ENCODE measurements at places on chromosomes 1 and 21. TPM values are rescaled to one million over a fixed set of nuclear protein-coding genes. Genes with fewer than 3 reads are reported as not detected.

GRCh38 chr1:20440785-20441200 is 45.2 kb downstream of the CAMK2N1 start:
- H3K36me3 ChIP-seq, result no peaks in the 10 kb centered on the region
- H3K27ac ChIP-seq, result no peak overlapping the region
- H3K27me3 ChIP-seq, result peaks cover under 1% of the 10 kb centered on the region
- no peak overlapping the region for H3K4me3 ChIP-seq
- no peak for DNase-seq

DNA sequence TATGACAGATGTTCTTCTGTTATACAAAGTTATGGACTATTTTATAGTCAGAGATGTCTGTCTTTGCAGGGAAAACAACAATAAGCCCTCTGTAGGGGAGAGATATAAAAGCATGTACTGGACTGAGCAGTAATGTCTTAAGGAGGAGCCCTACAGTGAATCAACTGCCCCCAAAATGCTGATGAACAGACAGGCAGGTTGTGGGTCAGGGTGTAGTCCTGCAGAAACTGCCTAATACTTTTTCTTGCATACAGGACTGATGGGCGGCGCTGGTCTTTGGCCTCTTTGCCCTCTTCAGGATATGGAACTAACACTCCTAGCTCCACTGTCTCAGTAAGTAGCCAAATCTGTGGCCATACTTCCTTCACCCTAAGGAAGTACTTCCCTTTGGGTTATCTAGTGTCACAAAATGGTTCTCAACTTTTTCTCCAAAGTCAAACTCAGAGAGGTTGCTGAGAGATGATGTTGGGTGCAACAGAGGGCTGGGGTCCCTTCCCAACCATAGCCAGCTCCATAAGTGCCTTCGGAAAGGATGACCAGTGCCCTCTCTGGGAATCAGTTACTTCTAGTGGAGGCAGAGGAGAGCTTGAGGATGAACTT is 129.8 kb downstream of the PIK3R3 start:
- no peak overlapping the region for H3K4me3 ChIP-seq
- no peak overlapping the region for H3K27ac ChIP-seq
- no peak for DNase-seq
- peaks cover 9% of the 10 kb centered on the region for H3K4me1 ChIP-seq

MSH4 gene
- total RNA-seq, result 0.65 TPM

S100A9 gene
- 911 TPM for total RNA-seq

DNA sequence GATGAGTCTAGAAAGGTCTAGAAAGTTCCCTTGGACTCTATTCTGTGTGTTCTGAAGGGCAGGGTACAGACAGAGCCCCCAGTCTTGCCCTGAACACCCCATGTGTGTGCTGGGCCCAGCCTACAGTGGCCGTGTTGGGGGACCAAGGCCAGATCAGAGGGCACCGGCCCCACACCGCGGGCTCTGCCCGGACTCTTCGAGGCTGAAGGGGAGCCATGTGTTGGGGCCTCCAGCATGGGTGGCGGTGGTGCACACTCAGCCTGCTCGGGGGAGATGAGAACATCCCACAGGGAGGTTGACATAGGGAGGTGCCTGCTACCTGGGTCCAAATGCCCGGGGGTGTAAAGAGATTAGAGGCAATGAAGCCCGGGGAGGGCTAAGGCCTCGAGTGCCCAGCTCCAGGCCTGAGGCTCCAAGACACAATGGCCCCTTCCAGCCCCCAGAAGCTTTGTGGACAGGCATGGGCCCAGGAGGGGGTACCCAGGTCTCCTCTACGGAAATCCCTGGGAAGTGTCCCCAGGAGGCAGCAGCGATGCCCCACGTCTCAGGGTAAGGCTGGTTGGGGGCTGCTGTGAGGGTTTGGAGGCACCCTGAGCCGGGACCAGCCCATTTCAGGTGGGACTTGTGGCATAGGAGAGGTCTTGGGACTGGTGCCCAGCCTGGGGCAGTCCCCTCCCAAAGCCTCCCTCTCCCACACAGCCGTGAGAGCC is 12.1 kb downstream of the ARHGEF16 start:
- DNase-seq, result peak; percentile 34
- H3K27me3 ChIP-seq, result no peaks in the 10 kb centered on the region
- H3K4me1 ChIP-seq, result no peaks in the 10 kb centered on the region
- H3K27ac ChIP-seq, result no peak overlapping the region

DNA sequence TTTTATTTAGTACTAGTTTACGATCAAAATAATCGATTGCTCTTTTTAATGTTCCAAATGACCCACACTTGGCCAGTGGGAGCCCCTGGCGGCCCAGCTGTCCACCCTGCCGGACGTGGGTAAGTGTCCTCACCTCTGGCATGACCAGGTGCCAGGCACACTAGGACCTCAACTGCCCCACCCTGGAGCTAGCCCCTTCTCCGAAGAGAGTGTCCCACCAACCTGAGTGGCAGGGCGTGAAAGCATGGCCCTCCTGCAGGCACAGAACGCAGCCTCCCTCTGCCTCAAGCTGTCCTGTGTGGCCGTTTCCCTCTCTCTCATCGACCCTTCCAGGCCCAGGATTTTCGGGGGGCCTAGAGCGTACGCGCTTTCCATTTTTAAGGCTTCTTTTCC is 32.9 kb upstream of the AGPAT3 start:
- no peak overlapping the region for H3K4me3 ChIP-seq
- peaks cover 14% of the 10 kb centered on the region for H3K27me3 ChIP-seq

GRCh38 chr21:25304611-25305010 is 302.7 kb downstream of the MRPL39 start:
- no peaks in the 10 kb centered on the region for H3K27me3 ChIP-seq
- no peaks in the 10 kb centered on the region for H3K4me1 ChIP-seq
- H3K4me3 ChIP-seq, result no peak overlapping the region
- no peak for DNase-seq
- H3K27ac ChIP-seq, result no peak overlapping the region

RNU1-4 gene
- total RNA-seq, result 6,803 TPM

CORT gene
- total RNA-seq, result not detected

LRRC7 gene
- not detected for total RNA-seq

CIART gene
- 6.2 TPM for total RNA-seq

DNA sequence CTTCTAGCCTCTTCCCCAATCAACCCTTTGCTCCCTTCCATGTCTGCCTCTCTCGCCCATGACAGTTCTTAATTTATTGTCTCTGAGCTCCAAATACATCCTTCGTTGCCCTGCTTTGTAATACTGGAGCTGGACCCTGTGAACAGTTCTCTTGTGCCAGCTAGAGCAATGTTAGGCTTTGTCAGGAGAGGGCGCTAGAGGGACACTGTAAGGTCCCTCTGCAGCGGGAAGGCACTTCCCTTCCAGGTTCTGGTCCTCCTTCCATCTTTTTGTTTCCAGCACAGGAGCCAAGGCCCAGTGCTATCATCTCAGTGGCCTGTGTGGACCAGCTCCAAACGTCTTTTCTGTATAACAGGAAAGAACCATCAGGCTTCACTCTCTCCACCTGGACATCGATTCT is 95.9 kb downstream of the PTPRU start:
- no peak overlapping the region for H3K4me3 ChIP-seq
- DNase-seq, result no peak
- H3K36me3 ChIP-seq, result no peaks in the 10 kb centered on the region
- H3K4me1 ChIP-seq, result no peaks in the 10 kb centered on the region
- no peaks in the 10 kb centered on the region for H3K27me3 ChIP-seq

GRCh38 chr1:200392625-200393185 is 17.1 kb downstream of the ZNF281 start:
- H3K27me3 ChIP-seq, result no peaks in the 10 kb centered on the region
- no peak overlapping the region for H3K4me3 ChIP-seq
- no peaks in the 10 kb centered on the region for H3K36me3 ChIP-seq
- H3K27ac ChIP-seq, result no peak overlapping the region
- no peaks in the 10 kb centered on the region for H3K4me1 ChIP-seq

MIXL1 gene
- 0.38 TPM for total RNA-seq

FCGR2B gene
- 31.9 TPM for total RNA-seq

GRCh38 chr1:115296981-115297380 is 41.1 kb downstream of the NGF start:
- H3K4me1 ChIP-seq, result no peaks in the 10 kb centered on the region
- DNase-seq, result no peak
- no peaks in the 10 kb centered on the region for H3K36me3 ChIP-seq
- no peak overlapping the region for H3K27ac ChIP-seq
- H3K4me3 ChIP-seq, result no peak overlapping the region

CFHR4 gene
- total RNA-seq, result not detected

ACOT11 gene
- 5.0 TPM for total RNA-seq

DNA sequence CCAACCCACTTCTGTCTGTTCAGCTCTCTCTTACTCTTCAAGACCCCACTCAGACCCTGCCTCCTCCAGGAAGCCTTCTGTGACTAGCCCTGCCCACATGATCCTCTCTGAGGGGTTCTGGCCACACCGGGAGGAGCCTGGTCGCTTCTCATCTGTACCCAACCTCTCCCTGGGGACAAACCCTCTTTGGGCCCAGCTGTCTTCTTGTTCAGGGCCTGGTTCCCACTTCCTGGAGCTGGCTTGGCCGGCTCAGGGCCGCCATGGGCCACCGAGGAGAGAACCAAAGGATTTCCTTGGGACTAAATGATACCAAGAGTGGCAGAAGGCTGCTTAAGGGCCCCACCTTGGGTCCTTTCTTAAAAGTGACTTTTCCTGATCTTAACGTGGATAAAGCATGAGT is 124.7 kb upstream of the ZBTB40 start:
- no peaks in the 10 kb centered on the region for H3K36me3 ChIP-seq
- H3K27ac ChIP-seq, result no peak overlapping the region
- no peak overlapping the region for H3K4me3 ChIP-seq
- no peaks in the 10 kb centered on the region for H3K4me1 ChIP-seq
- peaks cover 8% of the 10 kb centered on the region for H3K27me3 ChIP-seq

- H3K4me1 ChIP-seq, result no peaks in the 10 kb centered on the region
- no peak overlapping the region for H3K4me3 ChIP-seq
- H3K27me3 ChIP-seq, result no peaks in the 10 kb centered on the region
- DNase-seq, result no peak
These were observed 6.0 kb upstream of the NEXN start for GRCh38 chr1:77882411-77882810.

Data from lower lobe of right lung (tissue), 2 donors.